NCI-H1436 (cell line): ENCODE measurements at places on chromosomes 2 and 18.

DNA sequence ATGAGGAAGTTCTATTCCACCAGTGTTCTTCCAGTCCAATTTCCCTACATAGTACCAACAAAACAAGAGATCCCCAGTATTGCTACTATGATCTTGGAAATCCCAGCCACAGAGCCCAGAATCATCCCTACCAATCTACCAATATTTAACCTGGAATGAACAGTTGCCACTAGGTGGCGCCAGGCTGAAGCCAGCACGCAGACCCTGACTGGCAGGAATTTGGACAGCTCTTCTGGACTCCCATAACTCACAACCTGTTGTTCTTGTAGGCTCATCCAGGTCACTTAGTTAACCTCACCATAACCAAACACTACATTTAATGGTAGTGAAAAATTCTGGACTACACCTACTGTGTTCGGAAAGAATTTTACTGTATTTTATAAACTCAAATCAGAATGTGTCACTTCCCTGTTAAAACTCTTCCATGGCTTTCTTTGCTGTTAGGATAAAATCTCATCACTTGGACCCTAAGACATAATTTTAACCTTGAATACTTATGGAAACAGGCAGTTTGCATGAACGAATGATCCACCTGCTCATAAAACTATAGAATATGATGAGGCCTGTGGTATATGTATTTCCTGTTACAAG lies 59.8 kb upstream of the SLC38A11 start:
- DNase-seq, result peak; percentile 64

DNA sequence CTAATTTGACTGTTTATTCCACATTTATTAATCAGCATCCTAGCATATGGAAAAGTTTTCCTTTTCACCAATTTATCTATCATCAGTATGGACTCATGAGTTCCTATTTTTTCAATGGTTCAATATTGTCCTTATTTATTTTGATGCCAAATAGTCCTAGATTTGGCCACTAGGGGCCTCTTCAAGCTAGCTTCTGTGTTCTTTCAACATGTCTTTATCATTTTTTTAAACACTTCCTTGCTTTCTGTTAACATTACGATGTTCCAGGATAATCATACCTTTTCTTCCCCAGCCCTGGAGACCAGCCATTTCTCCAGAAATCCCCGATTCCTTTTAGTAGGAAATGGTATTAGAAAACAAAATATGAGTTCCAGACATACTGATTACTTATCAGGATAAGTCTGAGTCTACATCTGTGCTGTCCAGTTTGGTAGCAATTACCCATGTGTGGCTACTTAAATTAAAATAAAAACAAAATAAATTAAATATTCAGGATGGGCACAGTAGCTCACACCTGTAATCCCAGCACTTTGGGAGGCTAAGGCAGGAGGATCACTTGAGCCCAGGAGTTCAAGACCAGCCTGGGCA lies 70.6 kb downstream of the RPE start:
- DNase-seq, result peak; percentile 12

GRCh38 chr2:218849721-218850120 lies 9.9 kb upstream of the WNT6 start:
- DNase-seq, result no peak

DNA sequence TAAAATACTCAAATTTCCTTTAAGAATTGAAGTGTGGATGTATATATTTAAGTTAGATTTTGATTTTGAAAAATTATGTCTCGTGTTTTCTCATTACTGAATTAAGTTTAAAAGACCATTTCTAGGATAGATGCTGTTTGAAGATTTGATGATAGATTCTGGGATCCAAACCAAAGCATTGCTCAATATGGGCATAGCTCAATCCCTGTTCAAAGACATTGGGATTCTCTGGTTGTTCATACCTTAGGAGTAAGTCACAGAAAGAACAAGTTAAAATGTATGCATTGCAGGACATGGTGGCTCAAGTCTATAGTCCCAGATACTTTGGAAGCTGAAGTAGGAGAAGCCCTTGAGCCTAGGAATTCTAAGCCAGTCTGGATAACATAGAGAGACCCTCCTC lies 622.3 kb downstream of the ADCYAP1 start:
- no peak for DNase-seq

GRCh38 chr18:55475916-55476315 lies 112.1 kb downstream of the TCF4 start:
- no peak for DNase-seq

- no peak for DNase-seq
These were observed 366.9 kb upstream of the ZEB2 start for GRCh38 chr2:144886862-144887261.

- DNase-seq, result no peak
These were observed 292.5 kb downstream of the NUP35 start for GRCh38 chr2:183416753-183417152.
